ENCODE measurements at places on chromosomes 5 and 9.
A peak's percentile ranks its signal among the peaks of the same experiment; 100 is the strongest.

DNA sequence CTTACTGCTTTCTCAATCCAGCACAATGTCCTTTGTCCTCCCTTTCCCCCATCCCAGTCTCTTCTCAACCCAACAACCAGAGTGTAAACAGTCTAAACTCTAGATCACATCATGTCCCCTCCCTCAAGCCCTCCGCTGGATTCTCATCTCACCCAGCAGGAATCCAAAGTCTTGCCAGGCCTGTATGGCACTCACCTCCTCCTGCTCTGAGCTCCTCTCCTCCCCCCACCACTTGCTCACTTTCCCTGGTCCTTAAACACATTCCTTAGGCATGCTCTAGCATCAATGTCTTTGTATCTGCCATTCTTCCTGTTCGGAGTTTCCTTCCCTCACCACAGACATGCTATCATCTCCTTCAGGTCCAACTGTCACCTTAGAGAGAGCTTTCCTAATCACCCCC is 78.8 kb downstream of the NIPSNAP3B start:
- no peak for DNase-seq

DNA sequence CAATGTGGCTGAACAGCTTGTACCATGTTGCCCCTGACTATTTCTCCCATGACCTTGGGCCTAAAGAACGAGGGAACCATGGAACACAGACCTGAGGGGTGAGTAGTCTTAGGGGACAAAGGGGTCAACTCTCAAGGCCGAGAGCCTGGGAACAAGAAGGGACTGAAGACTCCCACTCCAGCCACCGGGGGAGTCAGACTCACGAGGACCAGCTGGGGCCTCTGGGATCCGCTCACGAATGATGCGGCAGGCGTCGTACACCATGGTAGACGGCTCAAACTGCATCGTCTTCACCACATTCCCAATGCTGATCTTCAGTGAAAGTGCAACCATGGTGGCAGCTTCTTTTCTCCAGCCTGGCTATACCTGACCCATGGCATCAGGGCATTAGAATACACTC is 6.6 kb downstream of the TLN1 start:
- no peak for DNase-seq

DNA sequence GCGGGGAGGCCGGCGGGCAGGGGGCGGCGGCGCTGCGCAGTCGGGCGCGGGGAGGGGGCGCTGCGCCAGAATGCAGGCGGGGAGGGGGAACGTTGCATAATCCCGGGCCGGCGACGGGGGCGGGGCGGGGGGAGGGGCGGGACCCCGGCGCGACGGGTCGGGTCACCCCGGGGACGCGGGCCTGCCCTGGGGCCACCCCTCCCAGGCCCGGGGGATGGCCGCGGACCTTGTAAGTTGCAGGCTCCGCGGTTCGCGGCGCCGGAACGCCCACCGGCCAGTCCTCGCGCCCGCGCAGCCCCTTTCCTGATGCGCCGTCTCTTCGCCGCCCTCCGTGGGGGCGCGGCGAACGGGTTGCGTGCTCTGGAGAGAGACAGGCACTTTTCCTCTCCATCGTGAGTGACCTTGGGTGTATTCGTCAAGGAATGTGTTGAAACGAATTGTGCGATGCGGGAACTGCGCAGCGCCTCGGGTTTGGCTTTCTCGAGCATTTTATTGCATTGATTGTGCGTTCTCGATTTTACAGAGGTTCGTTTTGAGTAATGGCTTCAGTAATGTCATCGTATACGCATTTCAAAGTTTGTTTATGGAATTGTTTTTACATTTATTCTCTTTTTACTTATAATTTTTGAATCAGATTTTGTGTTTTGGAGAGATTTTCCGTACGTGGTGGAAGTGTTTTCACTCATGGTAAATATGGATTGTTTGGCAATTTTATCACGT is 802 bp downstream of the SPIN1 start:
- peak; percentile 52 for DNase-seq

DNA sequence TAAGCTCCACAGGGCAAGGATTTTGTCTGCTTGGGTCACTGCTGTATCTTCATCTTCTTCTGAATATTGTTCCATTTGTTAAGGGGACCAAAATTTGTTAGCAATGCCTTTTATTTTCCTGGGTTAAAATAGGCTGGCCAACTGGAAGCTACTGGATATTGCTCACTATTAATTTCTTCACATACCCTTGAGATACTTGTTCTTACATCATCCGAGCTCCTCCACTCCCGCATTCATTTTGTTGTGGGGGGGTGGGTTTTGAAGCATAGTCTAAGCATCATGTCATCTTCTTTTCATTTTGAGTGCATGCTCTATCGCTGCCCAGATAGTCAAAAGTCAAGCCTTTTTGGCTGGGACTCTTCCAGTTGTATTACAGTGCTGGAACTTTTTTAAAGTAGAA is 42.5 kb upstream of the PIK3R1 start:
- DNase-seq, result no peak

- DNase-seq, result no peak
Measured at GRCh38 chr5:177440211-177440989, 6.2 kb upstream of the PRR7 start.

DNA sequence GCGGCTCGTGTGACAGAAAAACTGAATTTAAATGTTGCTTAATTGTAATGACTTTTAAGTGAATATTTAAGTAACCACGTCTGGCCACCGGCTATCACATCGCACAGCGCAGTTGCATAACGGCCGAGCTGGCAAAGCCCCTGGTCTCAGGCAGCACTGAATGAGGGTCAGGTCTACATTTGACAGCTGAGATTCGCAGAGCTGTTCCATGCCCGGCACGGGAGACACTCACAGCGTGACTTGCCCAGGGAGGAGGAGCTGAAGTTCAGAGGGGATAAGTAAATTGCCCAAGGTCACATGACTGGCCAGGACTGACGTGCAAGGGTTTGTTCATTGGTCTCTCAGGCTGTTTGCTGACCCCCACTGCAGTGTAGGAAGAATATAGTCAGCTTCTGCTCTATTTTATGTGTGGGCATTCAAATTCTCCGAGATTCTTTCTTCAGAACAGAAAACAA is 17.4 kb upstream of the COL5A1 start:
- DNase-seq, result no peak

DNA sequence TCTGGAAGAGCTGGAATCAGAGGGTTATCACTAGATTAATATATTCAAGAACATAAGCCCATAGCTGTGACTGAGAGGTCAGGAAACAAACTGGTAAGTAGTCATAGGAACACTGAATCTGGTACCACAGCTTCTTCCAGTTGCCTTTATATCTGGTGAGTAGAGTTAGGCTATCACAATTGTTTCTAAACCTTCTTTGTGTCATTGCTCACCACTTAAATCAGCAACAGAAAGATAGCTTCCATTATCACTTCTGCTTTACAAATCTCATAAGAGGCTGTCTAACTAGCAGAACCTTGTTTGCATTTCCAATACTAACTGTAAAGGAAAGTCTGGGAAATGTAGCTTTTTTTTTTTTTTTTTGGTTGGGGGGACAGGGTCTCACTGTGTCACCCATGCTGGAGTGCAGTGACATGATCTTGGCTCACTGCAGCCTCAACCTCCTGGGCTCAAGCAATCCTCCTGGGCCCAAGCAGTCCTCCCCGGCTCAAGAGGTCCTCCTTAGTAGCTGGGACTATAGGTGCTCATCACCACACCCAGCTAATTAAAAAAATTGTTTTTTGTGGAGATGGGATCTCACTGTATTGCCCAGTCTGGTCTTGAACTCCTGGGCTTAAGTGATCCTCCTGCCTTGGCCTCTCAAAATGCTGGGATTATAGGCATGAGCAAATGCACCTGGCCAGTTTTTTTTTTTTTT is 22.0 kb downstream of the CDC42SE2 start:
- no peak for DNase-seq

Measured in amygdala (tissue), 56 donors.